ENCODE measurements at places on chromosomes 5 and 9. TPM values are rescaled to one million over a fixed set of nuclear protein-coding genes. Genes with fewer than 3 reads are reported as not detected.

Gene MELK
- total RNA-seq = 16.0 TPM

Gene NPDC1
- not detected for total RNA-seq

Gene NRARP
- total RNA-seq = 1.4 TPM

Gene SLCO4C1
- not detected for total RNA-seq
